ENCODE measurements at places on chromosomes 6 and 20. TPM values are rescaled to one million over a fixed set of nuclear protein-coding genes. Genes with fewer than 3 reads are reported as not detected.

GRCh38 chr6:73207221-73207837 is 18.0 kb downstream of the KHDC1L start:
- DNase-seq, result no peak

The CCN5 gene
- 9.5 TPM for total RNA-seq

The PRR18 gene
- total RNA-seq, result not detected

DNA sequence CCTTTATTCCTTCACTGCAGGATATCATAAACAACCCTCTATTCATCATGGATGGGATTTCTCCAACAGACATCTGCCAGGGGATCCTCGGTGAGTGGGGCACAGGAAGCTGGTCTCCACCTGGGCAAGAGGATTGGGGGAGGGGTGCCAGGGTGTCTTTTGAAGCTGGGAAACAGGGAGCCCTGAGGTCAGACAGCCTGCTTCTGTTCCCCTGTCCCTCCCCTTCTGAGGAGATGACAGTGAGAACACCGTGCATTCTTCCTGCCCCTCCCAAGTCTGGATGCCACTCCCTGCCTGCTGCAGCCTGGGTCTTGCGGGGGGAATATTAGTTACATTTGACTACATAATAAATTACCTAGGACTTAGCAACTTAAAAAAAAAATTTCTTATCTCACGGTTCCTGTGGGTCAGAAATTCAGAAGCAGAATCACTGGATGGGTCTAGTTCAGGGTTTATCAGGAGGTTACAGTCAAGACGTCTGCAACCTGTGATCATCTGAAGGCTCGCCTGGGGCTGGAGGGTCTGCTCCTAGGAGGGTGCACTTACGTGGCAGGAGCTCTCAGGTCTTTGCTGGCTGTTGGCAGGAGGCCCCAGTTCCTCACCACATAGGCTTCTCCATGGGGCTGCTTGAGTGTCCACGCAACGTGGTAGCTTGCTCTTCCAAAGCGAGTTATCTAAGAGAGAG is 11.4 kb downstream of the CAPN11 start:
- peak; percentile 34 for DNase-seq

- no peak for DNase-seq
These were observed 192.4 kb downstream of the OGFRL1 start for GRCh38 chr6:71481011-71481410.

The ANGPT4 gene
- total RNA-seq, result not detected

DNA sequence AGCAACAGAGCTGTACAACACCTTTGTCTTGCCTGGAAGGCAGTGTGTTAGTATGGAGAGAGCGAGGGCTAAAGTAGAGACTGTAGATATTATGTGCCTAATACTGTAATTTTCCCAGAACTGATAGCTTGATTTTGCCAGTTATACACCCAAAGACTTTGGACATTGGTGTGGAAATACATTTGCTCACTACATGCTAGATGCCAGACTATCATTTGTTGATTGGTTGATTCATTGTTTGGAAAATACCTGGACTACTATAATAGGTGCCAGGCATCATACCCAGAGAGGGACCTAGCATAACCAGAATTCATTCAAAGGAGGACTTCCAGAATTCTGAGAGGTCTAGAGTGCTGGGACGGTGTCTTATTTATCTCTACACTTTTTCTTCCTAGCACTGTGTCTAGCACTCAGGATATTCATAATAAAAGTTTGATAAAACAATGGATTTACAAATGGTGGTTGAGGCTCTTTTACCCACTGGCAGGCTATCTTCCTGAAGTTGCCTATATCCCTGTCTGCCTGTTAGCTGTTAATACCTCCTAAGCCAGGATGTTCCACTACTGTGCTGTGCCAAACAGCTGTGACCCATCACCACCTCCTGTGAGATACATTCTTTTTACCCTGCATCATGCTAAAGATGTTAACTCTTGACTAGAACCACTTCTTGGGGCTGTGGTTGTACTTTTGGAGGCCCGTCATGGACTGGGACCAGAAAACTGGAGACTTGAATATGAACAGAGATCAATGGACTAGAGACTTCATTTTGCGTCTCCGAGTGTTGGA is 72.2 kb upstream of the FUCA2 start:
- DNase-seq, result no peak

The RSPO4 gene
- total RNA-seq, result not detected

DNA sequence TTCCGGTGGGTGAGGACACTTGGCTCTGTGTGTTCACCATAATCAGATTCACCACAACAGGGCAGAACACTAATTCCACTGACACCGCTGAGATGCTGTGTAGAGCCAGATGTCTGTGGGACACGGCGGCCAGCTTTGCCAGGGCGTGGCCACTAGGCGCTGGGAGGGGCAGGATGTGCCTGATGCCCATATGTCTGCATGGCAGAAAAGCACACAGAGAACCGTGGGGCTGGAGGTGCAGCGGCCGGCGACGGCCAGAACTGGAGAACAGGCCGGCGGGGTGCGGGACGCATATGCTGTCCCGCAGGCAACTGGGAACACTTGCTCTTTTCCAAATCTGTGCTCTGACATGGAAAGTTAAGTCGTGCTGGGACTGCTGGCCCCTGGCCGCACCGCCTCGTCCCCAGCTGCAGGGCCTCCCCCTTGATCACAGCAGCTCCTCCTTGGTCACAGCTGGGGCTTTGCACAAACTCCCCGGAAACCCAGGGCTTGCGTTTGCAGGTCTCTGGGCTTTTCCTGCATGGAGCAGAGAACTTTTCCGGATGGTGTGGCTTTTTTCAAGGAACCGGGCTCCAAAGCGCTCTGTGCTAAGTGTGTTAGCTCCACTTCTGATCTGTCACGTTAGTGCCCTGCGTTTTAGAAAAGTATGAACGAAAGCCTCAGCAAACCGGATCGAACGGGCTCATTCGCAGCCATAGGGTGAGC is 31.1 kb downstream of the NTSR1 start:
- DNase-seq, result peak; percentile 67

The PSORS1C1 gene
- total RNA-seq, result 9.7 TPM

GRCh38 chr20:48826883-48827771 is 672 bp downstream of the PREX1 start:
- peak; percentile 19 for DNase-seq

The C2 gene
- 4.6 TPM for total RNA-seq

The SLC25A27 gene
- 8.7 TPM for total RNA-seq

The MYT1 gene
- 0.55 TPM for total RNA-seq

The SIRPD gene
- not detected for total RNA-seq

DNA sequence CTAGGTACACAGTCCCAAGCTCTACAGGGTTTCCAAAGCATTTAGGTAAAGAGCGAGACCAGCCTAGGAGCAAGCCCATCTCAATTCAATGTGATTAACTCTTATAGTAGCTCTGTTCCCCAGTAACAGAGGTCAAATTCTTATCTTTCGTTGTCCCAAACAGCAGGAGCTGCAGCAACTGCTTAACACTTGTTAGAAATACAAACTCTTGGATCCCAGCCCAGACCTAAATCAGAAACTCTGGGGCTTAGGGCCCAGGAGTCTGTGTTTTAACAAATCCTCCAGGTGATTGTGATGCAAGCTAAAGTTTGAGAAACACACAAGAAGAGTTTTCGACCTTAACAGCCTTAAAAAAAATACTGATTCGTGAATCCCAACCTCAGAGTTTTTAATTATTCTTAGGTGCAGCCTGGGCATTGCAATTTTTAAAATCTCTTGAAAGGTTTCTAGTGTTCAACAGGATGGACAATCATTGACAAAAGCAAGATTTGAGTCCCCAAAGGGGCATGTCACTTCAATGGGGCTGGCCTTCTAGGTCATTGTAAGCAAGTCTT is 127.4 kb upstream of the HCRTR2 start:
- DNase-seq, result no peak

DNA sequence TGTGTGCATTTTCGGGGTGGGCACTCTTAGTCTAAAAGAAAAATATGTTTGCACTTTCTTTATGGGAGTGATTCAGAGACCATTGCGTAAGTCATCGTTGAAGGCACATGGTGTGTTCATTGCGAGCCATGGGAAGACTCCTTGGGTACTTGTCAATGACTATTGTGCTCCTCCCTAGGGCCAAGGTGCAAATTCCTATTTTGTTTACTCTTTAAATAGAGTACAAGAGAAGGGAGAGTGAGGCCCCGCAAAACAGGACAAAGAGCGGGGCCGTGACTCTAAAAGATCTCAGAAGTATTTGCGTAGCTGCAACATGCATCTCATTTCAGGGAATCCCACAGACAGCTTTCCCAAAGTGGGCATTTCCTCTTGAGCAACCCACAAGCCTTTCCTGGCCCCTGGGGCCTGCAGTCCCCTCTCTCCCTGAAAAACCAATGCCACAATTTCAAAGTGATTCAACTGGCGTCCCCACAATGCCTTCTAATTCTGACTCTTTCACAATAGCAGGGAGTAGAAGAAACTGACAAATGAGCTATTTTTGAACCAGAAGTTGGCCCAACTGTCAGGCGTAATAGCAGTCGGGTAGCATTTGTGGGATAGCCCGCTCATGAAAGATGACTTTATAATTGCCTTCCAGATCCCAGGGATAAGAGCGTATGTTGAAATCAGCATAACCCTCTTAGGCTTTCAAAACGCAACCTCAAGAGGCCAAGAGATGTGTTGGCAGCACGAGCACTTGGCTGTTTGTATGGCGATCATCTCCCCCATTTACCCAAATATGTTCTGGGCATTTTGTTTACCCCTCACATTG is 277.9 kb upstream of the BMP2 start:
- no peak for DNase-seq

The VGLL2 gene
- not detected for total RNA-seq

The FAM209B gene
- not detected for total RNA-seq

DNA sequence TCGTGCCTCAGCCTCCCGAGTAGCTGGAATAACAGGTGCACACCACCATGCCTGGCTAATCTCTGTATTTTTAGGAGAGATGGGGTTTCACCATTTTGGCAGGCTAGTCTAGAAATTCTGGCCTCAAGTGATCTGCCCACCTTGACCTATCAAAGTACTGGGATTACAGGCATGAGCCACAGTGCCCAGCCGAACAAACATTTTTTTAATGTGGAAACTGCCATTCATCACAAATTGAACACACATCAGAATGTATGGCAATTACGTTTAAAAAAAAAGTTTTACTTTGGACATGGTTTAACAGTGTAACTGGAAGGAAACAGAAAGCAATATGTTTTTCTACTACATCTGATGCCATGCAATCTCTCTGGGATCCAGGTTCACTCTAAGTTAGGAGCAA is 38.3 kb upstream of the LOC128125822 start:
- DNase-seq, result no peak

GRCh38 chr20:38115205-38115604 is 49.9 kb downstream of the TGM2 start:
- DNase-seq, result no peak

The PDE7B gene
- 0.40 TPM for total RNA-seq
